Body of pancreas (tissue), 4 donors: ENCODE measurements at places on chromosomes 7 and 10. TPM values are rescaled to one million over a fixed set of nuclear protein-coding genes. Genes with fewer than 3 reads are reported as not detected.

DNA sequence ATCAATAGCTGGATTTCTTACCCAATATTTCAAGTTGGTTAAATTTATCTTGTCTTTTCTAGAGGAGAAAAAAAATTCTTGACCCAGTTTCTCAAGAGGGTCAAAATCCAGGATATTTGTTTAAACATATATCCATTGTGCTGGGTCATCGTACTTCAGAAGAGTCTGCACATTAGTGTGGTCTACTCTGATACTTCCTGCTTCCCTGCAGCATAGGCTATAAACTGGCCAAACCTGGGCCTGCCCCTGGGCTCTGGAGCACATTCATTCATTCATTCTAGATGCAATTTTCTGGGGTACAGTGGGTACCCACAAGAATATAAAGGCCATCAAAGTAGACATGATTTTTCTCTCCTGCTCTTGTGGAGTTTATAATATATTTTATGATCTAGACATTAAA, 142.1 kb upstream of the WNT16 start:
- no peak for DNase-seq
- H3K36me3 ChIP-seq, result no peaks in the 10 kb centered on the region
- no peaks in the 10 kb centered on the region for H3K4me1 ChIP-seq
- H3K4me3 ChIP-seq, result no peak overlapping the region

GRCh38 chr10:58013406-58013805, 254.3 kb downstream of the IPMK start:
- H3K27me3 ChIP-seq, result no peaks in the 10 kb centered on the region
- no peaks in the 10 kb centered on the region for H3K4me1 ChIP-seq
- H3K4me3 ChIP-seq, result no peak overlapping the region

Gene GPC2
- 0.99 TPM for total RNA-seq

- no peak for DNase-seq
- H3K36me3 ChIP-seq, result no peaks in the 10 kb centered on the region
- no peaks in the 10 kb centered on the region for H3K27me3 ChIP-seq
- peaks cover 54% of the 10 kb centered on the region for H3K4me1 ChIP-seq
These were observed 78.3 kb downstream of the LRRC17 start for GRCh38 chr7:102991077-102991539.

DNA sequence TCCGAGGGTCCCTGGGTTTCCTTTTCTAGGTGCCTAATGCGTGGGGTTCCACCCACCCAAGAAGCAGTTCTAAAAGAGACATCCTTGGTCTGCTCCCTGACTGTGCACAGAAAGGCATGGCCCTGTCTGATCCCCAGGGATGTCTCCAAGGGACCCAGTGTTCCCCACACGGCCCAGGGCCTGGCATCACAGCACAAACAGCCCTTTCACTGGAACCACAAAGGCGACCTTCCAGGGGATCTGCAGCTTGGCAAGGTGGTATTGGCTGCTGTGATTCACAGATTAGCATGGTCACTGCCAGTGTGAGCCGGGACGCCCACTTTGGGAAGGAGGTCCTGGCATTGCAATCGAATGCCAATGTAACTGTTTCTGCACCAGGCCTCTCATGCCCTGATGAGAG, 6.4 kb downstream of the KCNMA1 start:
- no peak overlapping the region for H3K4me3 ChIP-seq
- DNase-seq, result no peak
- H3K4me1 ChIP-seq, result peaks cover 2% of the 10 kb centered on the region
- no peak overlapping the region for H3K27ac ChIP-seq

DNA sequence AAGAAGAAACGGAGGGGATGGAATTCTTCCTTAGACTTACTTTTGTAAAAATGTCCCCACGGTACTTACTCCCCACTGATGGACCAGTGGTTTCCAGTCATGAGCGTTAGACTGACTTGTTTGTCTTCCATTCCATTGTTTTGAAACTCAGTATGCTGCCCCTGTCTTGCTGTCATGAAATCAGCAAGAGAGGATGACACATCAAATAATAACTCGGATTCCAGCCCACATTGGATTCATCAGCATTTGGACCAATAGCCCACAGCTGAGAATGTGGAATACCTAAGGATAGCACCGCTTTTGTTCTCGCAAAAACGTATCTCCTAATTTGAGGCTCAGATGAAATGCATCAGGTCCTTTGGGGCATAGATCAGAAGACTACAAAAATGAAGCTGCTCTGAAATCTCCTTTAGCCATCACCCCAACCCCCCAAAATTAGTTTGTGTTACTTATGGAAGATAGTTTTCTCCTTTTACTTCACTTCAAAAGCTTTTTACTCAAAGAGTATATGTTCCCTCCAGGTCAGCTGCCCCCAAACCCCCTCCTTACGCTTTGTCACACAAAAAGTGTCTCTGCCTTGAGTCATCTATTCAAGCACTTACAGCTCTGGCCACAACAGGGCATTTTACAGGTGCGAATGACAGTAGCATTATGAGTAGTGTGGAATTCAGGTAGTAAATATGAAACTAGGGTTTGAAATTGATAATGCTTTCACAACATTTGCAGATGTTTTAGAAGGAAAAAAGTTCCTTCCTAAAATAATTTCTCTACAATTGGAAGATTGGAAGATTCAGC, 158.7 kb upstream of the LANCL2 start:
- no peak overlapping the region for H3K27ac ChIP-seq
- no peak overlapping the region for H3K4me3 ChIP-seq
- H3K36me3 ChIP-seq, result peaks cover 38% of the 10 kb centered on the region
- no peaks in the 10 kb centered on the region for H3K4me1 ChIP-seq

Gene ANKRD1
- total RNA-seq, result 0.52 TPM

Gene FBXL13
- 4.2 TPM for total RNA-seq

Gene RASA4
- total RNA-seq, result 34.2 TPM

- H3K27ac ChIP-seq, result no peak overlapping the region
- H3K4me3 ChIP-seq, result no peak overlapping the region
- no peaks in the 10 kb centered on the region for H3K4me1 ChIP-seq
- DNase-seq, result no peak
- no peaks in the 10 kb centered on the region for H3K27me3 ChIP-seq
- H3K36me3 ChIP-seq, result peaks cover 13% of the 10 kb centered on the region
These were observed 30.7 kb downstream of the BRI3 start for GRCh38 chr7:98312201-98312600.

GRCh38 chr10:1024103-1024502, 1.6 kb downstream of the IDI2 start:
- H3K4me3 ChIP-seq, result no peak overlapping the region
- H3K4me1 ChIP-seq, result no peaks in the 10 kb centered on the region
- no peaks in the 10 kb centered on the region for H3K27me3 ChIP-seq
- H3K27ac ChIP-seq, result no peak overlapping the region
- H3K36me3 ChIP-seq, result no peaks in the 10 kb centered on the region

Gene ZNF746
- total RNA-seq, result 14.8 TPM

Gene DPY19L1
- total RNA-seq, result 6.6 TPM

DNA sequence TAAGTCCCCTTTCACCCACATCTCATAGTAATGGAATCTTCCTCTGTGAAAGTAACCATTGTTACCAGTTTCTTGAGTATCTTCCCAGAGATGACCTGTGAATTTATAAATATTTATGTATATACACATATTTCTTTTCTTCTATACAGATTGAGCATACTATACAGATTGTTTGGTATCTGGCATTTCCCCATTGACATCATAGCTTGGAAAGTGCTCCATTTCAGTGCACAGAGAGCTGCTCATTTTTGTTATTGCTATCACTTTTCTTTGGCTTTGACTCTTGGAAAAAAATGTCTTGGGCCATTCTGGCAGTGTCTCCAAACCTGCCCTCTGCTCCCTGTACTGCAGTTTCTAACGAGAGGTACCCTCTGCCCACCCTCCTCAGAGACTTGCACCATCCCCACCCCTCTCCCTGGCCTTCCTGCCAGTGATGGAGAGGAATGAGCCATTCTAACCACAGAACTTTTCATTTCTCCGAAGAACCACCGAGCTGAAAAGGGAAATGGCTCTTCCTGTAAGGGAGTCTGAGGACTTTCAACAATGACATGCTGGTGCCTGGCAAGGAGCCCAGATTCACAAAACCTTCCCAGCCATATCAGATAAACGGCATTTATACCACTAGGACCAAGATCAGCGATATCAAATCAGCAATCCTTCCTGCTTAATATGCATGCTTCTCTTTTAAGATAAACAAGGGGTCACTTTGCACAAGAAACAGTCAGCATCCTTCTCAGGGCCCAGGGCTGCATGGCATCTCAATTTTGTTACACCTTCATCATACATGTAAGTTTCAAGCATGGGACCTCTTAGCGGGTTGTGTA, 19.7 kb upstream of the CCSER2 start:
- H3K4me1 ChIP-seq, result no peaks in the 10 kb centered on the region
- DNase-seq, result no peak
- no peaks in the 10 kb centered on the region for H3K36me3 ChIP-seq
- no peak overlapping the region for H3K4me3 ChIP-seq
- no peak overlapping the region for H3K27ac ChIP-seq
- H3K27me3 ChIP-seq, result no peaks in the 10 kb centered on the region

DNA sequence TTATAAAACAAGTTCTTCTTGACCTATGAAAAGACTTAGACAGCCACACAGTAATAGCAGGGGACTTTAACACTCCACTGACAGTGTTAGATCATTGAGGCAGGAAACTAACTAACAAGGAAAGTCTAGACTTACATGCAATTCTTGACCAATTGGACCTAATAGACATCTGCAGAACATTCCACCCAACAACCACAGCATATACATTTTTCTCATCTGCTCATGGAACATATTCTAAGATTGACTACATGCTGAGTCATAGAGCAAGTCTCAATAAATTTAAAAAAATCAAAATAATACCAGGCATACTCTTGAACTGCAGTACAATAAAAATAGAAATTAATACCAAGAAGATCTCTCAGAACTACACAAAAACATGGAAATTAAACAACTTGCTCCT, 219.5 kb upstream of the HPS1 start:
- no peak overlapping the region for H3K4me3 ChIP-seq
- H3K27me3 ChIP-seq, result no peaks in the 10 kb centered on the region
- no peak for DNase-seq
- no peaks in the 10 kb centered on the region for H3K36me3 ChIP-seq

DNA sequence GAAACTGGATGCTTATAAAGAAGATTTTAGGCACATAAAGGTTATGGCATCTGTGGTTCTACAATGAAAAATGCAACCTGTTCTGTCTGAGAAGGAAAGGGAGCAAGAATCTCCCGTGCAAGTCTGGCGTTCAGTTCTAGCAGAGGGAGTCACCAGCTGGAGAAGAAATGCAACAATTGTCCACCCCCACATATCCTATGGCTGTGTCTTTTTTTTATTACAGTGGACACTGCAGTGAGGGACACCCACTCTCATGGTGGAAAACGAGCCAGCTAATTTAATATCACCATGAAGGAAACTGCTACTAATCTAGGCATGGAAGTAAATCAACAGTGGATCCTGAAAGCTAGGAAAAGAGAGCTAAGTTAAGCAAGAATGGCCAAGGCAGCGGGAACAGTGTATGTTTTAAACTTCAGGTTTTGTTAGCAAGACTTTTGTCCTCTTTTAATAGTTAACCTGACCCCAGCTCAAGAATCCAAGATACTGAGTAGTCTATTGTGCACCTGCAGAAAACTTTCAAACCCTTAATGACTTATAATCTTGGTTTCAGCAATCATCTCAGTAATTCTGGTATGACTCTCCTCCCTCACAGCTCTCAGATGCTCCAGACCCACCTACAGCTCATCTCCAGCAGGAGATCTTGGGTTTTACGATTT, 149.3 kb downstream of the FGFR2 start:
- H3K36me3 ChIP-seq, result no peaks in the 10 kb centered on the region
- no peak for DNase-seq

DNA sequence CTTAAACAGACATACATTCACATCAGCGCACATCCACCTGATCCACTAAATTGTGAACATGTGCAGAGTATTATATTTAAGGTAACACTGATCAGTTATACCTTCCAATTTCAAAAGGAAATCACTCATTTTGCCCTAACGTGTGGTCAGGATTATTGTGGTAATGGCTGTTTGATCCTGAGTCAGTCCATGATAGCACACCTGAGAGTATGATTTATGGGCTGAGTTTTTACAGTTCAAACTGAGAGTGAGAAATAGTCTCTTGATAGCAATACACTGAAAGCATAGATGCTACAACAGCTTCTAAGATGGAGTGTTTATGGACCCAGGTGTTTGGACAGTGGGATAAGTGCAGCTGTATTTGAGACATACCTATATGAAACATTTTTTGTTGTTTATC, 96.7 kb downstream of the KIF20B start:
- no peaks in the 10 kb centered on the region for H3K27me3 ChIP-seq
- no peaks in the 10 kb centered on the region for H3K36me3 ChIP-seq
- no peak for DNase-seq
- H3K4me3 ChIP-seq, result no peak overlapping the region
- H3K27ac ChIP-seq, result no peak overlapping the region
- no peaks in the 10 kb centered on the region for H3K4me1 ChIP-seq

GRCh38 chr7:110784749-110785148, 306.2 kb upstream of the LRRN3 start:
- H3K4me3 ChIP-seq, result no peak overlapping the region
- DNase-seq, result no peak
- H3K36me3 ChIP-seq, result no peaks in the 10 kb centered on the region
- no peaks in the 10 kb centered on the region for H3K27me3 ChIP-seq

- no peak overlapping the region for H3K27ac ChIP-seq
- no peak overlapping the region for H3K4me3 ChIP-seq
- DNase-seq, result no peak
- no peaks in the 10 kb centered on the region for H3K27me3 ChIP-seq
These were observed 137.8 kb upstream of the CAV2 start for GRCh38 chr7:116361767-116362166.

DNA sequence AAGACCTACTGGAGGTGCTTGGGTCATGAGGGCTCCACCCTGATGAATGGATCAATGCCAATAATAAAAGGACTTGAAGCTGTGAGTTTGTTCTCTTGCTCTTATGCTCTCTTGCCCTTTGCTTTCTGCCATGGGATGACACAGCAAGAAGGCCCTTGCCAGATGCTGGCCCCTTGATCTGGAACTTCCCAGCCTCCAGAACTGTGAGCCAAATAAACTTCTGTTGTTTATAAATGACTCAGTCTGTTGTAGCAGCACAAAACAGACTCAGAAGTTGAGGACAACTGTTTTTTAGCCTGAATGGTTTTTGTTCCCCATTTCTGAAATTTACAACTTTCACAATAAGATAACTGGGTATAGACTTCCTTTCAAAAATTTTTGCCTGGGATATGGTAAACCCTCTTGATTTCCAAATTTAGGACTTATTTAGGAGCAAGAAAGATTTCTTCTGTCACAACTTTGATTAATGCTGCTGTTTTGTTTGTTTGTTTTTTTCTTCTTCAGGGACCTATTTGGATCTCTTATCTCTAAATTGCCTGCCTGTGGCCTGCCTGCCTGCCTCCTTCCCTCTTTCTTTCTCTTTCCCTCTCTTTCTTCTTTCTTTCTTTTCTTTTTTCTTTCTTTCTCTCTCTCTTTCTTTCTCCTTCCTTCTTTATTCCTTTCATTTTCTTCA, 12.1 kb downstream of the ENTPD1 start:
- no peak overlapping the region for H3K27ac ChIP-seq
- no peaks in the 10 kb centered on the region for H3K27me3 ChIP-seq
- no peak overlapping the region for H3K4me3 ChIP-seq
- H3K36me3 ChIP-seq, result no peaks in the 10 kb centered on the region

DNA sequence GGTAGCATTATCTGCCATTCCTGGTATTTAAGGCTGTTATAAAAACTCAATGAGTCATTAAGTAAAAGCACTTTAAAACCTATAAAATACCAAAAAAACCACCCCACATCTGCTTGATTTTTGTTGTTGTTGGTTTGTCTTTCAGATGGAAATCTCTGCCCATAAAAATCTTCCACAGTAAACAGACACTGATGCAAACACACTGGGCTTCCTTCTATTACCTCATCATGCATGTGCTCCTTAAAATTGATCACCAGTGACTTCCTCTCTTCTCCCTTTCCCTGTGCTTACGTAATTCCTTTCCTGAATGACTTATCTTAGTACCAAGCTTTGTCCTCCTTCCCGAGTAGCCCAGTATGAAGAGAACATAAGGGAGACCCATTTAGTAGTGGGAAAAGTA, 167.2 kb downstream of the EVX1 start:
- H3K36me3 ChIP-seq, result no peaks in the 10 kb centered on the region
- no peaks in the 10 kb centered on the region for H3K27me3 ChIP-seq
- no peak for DNase-seq
- H3K4me3 ChIP-seq, result no peak overlapping the region

Gene GIMAP7
- total RNA-seq, result 5.7 TPM
